ENCODE measurements at places on chromosomes 2 and 18.

GRCh38 chr18:43278355-43278754 is 1.1 kb upstream of the SYT4 start:
- DNase-seq: no peak

DNA sequence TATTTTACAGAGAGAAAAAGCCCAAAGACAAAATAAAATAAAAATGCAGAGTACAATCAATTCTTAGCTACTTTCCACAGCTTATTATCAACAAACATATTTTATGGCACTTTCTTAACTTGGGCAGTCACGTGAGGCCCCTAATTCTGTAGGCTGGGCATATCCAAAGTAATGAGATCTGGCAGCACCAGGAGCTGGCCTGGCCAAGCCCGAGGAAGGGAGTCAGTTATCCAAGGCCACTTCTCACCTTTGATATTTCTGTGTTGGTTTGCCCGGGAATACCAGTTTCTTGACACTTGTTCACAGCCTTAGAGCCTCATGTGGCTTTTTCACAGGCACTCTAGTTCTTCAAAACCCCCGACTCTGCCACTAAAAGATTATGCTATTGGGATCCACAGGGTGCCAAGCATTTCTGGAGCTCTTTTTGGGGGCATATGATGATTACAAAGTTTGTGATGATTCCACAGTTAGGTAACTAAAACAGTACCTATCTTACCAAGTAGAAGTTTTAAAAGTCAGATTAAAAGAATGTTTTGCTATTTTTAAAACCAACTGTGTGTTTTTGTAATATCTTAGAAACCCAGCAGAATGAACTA is 90.4 kb downstream of the MEP1B start:
- no peak for DNase-seq

- DNase-seq: peak; percentile 47
Measured at GRCh38 chr2:230160112-230160660, 59.6 kb downstream of the SP110 start.

- DNase-seq: no peak
Measured at GRCh38 chr2:204470621-204471196, 74.6 kb upstream of the PARD3B start.

GRCh38 chr18:37716106-37716735 is 150.6 kb upstream of the CELF4 start:
- DNase-seq: no peak

GRCh38 chr18:69969491-69969890 is 21.8 kb upstream of the CD226 start:
- DNase-seq: no peak

DNA sequence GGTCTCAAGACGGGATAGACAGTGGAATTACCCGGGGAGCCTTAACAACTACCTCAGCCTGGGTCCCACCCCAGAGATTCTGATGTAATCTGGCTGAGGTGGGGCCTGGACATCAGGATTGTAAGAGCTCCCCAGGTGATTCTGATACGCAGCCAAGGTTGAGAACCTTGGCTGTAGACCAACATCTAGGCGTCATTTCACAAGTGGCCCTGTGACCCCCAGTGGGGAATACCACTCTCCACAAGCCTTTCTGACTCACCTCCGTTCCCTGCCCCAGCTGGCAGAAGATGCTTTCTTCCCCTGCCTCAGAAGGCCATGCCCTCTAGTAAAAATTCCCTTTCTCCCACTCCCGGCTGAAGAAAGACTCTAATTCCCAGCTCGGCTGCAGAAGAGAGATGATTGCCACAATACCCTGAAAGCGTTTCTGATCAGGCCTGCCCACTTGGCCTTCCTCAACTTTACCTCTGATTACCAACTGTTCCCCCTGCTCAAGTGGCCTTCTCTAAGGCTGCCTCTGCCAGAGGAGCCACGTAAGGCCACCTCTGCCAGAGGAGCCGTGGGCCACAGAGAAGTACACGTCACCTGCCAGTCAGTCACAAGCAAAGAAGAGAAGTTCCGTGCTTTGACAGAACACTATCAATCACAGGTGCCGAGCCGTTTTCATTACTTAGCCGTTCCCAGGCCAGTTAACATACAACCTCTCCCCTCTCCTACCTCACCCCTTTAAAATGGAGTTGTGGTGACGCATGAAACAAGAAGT is 116.8 kb upstream of the PKDCC start:
- no peak for DNase-seq

DNA sequence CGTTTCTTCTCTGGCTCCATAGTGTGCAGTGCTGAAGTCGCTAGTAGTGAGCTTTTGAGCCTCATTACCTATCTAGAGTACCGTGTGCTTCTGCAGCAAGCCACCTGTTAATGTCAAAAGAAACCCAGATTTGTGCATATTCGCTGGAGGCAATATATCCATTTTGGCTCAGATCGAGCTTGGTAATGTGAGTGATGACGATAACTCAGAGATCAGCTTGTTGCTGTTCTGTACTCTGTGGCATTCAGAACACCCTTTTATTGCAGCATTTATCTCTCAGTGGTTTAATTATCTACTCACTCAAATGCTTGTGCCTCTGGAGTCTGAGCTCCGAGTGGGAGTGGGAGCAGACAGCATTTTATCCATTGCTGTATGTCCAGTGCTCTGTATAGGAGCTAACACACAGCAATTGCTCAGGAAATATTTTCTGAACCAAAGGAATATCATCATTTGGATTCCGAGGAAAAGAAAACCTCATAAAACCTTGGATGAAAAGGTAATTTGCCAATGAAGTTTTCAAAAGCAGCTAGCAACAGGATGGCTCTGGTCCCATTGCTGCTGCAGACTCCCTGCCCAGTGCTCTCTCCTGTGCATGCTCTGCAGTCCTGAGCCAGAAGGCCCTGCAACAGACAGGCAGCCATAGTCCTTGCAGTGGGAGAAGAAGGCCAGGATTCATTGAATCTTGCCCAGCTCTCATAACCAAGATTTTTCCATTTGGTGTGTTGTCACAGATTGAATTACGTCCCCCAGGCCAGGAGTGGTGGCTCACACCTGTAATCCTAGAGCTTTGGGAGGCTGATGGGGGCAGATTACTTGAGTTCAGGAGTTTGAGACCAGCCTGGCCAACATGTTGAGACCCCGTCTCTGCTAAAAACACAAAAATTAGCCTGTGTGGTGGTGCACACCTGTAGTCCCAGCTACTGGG is 183.8 kb downstream of the MYCN start:
- no peak for DNase-seq

GRCh38 chr2:109067631-109068125 is 61.3 kb upstream of the SH3RF3 start:
- DNase-seq: no peak

DNA sequence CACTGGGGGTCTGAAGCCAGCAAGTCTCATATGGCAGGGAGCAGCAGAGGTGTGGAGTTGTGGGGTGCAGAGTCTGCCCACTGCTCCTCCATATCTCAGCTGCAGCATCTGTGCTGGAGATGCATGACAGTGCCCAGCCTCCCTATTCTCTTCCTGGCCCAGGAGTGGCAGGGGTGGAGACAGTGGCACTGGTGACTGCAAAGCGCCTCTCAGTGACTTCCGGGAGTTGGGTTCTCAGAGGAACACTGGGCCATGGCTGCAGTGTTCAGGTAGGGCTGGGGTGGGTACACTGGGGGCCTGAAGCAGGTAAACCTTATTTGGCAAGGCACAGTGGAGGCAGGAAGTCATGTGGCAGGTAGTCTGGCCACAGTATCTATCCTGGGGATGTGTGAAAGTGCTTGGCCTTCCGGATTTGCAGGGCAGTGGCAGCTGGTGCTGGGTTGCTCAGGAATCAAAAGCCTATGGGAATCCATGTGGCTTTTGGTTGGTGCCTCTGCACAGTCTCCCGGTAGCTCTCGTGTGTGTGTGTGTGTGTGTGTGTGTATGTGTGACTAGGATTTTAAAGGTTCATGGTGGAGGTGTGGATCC is 60.3 kb upstream of the THUMPD2 start:
- DNase-seq: no peak

DNA sequence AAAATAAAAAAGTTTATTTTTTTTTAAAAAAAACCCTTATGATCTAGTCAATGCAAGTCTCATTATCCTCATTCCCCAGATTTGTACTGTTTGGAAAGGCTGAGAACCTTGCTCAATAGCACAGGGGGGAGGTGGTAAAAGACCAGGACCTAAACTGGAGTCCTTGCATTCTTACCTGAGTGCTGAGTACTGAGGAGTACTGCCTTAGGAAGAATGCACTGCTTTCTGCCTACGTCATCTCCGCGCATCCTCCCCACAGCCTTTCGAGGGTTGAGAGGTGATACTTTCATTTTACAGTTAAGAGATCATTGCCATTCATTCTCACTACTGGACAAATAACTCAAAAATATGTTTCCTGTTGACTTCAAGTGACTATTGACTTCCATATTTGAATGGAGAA is 73.8 kb downstream of the MAP3K20 start:
- no peak for DNase-seq

GRCh38 chr2:75310876-75311275 is 111.6 kb upstream of the TACR1 start:
- DNase-seq: no peak

Measured in HuH-7.5 (cell line).